ENCODE measurements at places on chromosomes 5 and 9.

GRCh38 chr9:124595743-124596142 is 88.5 kb upstream of the NR5A1 start:
- DNase-seq, result no peak

DNA sequence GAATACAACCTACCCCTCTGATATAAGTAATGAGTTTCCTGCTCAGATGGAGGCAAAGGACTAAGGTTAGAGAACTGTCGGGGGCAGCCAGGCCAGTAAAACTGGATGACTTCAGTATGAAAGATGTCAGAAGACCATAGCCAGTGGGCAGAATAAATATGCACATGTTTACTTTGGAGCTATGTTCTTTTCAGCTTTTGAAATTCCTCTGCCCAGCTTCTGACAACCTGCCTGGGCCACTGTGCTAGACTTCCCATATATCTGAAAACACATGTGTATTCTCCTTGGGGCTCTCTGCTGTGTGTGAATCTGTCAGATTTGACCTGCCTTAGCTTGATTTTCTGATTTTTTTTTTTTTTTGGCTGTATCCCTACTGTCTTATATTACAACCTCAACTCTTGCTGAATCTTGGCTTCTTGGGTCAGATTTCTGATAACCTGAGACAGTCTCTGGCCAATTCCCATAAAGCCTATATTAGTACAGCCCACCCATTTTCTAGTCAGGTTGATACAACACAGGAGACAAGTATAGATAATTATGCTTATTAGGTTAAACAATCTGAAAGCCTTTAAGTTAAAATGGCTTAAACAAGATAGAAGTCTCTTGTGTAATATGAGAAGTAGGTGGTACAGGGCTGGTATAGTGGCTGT is 76.6 kb upstream of the PRLR start:
- DNase-seq, result no peak

DNA sequence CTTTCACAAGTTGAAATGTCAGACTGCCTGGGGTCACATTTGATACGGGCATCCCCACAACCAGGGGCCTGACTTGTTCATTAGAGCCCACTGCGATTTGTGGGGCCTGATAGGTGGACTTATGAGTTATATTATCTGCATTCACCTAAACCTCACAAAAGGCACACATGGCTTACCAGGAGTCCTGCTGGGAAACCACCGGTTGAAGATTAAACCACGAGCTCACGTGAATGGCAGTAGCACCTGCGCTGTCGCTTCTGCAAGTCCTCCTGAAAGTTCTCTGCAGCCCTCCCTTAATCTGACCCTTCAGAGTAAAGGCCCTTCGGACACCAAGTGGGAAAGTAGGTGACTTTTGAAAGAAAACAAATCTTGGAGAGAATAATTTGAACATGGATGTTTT is 68.9 kb downstream of the PPIC start:
- no peak for DNase-seq

DNA sequence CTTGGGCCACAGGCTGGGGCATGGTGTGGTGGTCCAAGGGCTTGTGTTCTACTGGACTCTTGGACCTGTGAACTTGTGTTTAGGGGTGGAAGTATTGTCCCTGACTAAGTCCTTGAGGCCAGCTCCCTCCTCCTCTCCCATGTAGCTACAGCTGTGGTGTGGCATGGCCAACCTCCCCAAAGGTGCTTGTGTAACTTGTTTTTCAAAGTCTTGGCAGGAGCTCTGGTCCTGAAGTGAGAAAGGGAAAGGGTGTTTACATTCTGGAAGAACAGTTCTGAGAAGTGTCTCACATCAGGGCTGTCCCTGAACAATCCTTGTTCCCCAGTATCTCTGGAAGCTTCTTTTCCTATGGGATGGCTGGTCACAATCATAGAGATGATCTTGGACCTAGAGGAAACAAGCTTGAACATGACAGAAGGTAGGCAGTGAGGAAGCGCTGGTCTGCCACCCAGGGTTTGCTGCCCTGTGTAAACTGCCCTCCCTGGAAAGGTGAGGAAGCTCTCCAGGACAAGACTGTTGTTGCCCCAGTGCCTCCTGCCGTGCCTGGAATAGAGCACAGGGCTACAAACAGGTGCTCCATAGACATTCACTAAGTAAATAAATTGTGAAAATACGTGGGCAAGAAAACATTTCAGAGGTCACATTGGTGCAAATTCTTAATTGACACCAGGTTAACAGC is 64.6 kb upstream of the KLF9 start:
- no peak for DNase-seq

GRCh38 chr5:146051678-146052077 is 53.7 kb downstream of the PLAC8L1 start:
- DNase-seq, result no peak

Measured in stimulated activated CD4-positive, alpha-beta T cell treated with anti-CD3 and anti-CD28 coated beads, Interleukin-12 subunit alpha, Interleukin-12 subunit beta, amount 100 ng/mL, for 48 hours (primary cell).